ENCODE measurements at places on chromosomes 1 and 21.
A peak's percentile ranks its signal among the peaks of the same experiment; 100 is the strongest.

GRCh38 chr1:197801111-197801482 lies 25.8 kb upstream of the DENND1B start:
- no peak for DNase-seq

DNA sequence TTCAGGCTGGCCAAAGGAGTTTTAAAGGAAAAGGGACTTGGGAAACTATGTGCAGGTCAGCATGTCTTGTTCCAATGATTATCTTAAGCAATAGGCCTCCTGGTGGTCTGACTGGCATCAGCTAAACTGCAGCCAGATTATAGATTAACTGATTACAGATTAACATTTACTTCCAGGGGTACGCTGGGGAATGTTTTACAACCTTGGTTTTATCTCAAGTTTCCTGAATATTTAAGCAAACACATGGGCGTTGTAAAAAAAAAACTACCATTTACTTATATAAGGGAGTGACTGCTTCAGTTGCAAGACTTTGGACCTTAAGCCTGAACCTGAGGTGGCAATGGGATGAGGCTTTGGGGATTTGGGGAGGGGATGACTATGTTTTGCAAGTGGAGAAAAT lies 600.6 kb upstream of the B3GALT2 start:
- no peak for DNase-seq

- DNase-seq = peak; percentile 67
These were observed 57.8 kb downstream of the EPB41 start for GRCh38 chr1:28971980-28972771.

DNA sequence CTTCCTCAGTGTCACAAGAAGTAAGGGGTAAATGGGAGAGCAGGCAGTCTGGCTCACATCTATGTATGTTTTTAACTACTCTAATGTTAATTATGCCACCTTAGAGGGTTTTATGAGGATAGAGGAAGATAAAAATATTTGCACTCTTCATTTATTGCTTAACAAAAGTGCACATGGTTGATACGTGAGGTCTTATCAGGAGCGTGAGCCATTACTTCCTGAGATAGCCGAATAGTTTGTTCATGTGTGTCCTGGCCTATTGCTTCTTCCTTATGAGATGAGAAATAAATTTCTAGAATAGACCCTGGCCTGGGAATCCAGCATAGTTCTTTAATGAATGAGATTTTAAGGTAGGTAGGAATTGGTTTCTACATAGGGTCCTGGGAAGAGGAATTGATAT lies 471.1 kb upstream of the B3GALT2 start:
- DNase-seq = no peak

- no peak for DNase-seq
These were observed 471.1 kb upstream of the VAMP3 start for GRCh38 chr1:7299994-7300393.

DNA sequence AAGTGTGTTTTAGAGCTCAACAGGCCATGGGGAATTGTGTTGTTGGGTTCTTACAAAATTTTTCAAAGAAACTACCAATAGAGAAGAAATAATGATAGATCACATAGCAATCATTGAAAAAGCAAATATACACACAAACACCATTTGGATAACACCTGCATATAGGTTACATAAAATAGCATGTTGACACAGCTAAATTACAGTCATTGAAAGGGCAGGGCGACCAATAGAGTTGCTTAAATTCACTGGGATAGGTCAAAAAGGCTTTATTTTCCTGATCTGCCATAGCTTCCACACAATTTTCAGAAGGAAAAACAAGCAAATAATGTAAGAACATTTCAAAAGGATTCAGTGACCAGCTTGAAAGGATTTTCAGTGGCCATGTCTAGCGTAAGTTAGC lies 57.9 kb upstream of the FGGY start:
- no peak for DNase-seq

- no peak for DNase-seq
These were observed 199.7 kb downstream of the CAMTA1 start for GRCh38 chr1:6984986-6985385.

GRCh38 chr1:116380499-116381242 lies 7.6 kb downstream of the ATP1A1 start:
- DNase-seq = no peak

DNA sequence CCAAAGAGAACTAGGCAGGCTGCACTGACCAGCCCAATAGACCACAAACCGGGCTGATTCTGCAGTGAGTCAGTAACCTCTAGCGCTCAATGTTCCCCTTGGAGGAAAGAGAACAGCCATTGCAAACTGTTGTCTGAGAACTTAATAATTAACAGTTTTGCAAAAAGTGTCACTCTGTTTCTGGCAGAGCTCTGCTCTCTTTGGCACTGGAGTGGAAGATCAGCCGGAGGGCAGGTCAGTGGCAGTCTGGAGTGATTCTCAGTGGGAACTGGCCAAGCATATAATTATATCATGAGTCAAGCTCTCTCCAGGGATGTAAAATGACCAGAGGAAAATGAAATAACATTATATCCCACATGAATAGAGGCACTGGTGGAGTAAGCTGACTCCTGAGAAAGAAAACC lies 238.3 kb downstream of the HLX start:
- DNase-seq = peak; percentile 59

GRCh38 chr1:59452559-59452958 lies 155.7 kb downstream of the FGGY start:
- DNase-seq = no peak

GRCh38 chr1:87044840-87045239 lies 130.4 kb downstream of the HS2ST1 start:
- no peak for DNase-seq

DNA sequence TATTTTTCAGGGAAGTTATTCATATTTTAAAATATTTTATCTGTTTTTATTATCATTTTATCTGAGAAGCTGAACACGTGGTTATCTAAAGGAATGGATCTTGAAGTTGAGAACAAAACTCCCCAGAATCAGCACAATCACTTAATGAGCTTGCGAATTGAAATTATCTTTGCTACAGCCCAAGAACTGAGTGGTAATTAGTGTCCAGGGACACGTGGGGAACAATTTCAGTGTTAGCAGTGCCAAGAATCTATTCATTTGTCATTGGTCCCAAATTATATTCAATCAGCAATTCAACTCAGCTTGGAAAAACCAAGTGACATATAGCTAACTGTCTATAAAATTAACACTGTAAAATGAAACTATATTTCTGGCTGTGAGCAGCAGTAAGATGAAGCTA lies 197.6 kb upstream of the UBE2U start:
- no peak for DNase-seq

- DNase-seq = no peak
These were observed 47.1 kb upstream of the OLIG2 start for GRCh38 chr21:32978331-32979270.

GRCh38 chr1:167775178-167775577 lies 53.4 kb downstream of the MPZL1 start:
- DNase-seq = no peak

DNA sequence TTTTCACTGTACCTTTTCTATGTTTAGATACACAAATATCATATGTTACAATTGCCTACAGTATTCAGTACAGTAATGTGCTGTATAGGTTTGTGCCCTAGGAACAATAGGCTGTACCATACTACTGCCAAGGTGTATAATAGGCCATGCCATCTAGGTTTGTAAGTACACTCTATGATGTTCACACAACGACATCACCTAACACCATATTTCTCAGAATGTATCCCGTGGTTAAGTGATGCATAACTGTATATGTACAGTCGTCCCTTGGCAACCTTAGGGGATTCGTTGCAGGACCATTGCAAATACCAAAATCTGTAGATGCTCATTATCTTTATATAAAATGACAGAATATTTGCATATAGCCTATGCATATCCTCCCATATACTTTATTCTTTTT lies 5.8 kb upstream of the SSR2 start:
- no peak for DNase-seq
